ENCODE measurements at places on chromosomes 4 and X.
A peak's percentile ranks its signal among the peaks of the same experiment; 100 is the strongest.

GRCh38 chrX:119105826-119106225 is 21.8 kb downstream of the KIAA1210 start:
- no peak for DNase-seq

- DNase-seq = no peak
Measured at GRCh38 chr4:147343692-147344091, 137.2 kb upstream of the EDNRA start.

GRCh38 chr4:165016971-165017370 is 14.8 kb upstream of the TRIM60 start:
- DNase-seq = no peak

DNA sequence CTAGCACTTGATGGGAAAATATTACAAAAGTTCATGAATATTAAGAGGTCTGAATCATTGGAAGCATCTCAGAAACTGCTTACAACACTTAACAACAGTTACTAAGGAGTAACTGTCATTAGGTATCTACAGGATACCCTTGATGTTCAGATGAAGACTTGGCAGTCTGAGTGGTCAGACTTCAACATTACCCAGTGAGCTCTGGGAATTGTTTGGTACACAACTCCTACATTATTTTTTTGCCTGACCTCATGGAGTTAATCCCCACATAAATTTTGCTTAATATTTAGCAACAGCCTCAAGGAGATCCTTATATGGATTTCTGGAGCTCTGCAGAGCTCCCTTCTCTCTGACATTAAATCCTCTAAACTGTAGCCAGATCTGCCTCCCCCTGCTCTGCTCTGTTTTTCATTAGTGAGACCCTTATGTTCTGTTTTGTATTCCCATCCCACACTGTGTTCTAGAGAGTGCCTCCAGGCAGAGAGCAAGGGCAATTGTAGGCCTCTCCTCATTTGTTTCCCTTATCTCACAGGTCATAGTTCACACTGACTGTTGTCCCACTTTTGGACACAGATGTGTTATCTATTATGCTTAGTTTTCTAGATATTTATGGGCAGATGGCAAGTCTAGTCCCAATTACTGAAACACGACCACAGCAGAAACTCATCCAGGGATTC is 368.8 kb downstream of the GASK1B start:
- DNase-seq = no peak

- DNase-seq = no peak
Measured at GRCh38 chr4:95546221-95546620, 2.6 kb downstream of the UNC5C start.

GRCh38 chrX:112085149-112085548 is 2.6 kb upstream of the TRPC5 start:
- no peak for DNase-seq

- no peak for DNase-seq
Measured at GRCh38 chr4:14496408-14496807, 505.9 kb upstream of the CPEB2 start.

- DNase-seq = no peak
Measured at GRCh38 chrX:23939203-23939602, 31.4 kb downstream of the CXorf58 start.

DNA sequence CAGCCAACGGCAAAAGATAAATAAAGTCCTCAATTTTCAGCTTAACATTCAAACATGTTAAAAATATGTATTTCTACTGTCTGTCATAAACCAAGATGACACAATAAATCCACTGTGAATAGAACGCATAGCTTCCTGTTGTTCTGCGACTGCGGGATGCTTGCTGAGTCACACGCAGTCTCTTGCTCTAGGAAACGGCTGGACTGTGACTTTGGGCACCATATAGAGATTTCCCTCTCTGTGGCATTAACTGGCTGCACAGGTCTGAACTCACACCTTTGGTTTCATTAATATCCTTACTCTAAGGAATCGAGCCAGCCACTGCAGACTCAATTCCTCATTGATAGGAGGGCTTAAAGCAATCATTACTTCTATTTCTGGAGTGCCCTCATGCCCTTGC is 8.4 kb downstream of the BEND4 start:
- no peak for DNase-seq

DNA sequence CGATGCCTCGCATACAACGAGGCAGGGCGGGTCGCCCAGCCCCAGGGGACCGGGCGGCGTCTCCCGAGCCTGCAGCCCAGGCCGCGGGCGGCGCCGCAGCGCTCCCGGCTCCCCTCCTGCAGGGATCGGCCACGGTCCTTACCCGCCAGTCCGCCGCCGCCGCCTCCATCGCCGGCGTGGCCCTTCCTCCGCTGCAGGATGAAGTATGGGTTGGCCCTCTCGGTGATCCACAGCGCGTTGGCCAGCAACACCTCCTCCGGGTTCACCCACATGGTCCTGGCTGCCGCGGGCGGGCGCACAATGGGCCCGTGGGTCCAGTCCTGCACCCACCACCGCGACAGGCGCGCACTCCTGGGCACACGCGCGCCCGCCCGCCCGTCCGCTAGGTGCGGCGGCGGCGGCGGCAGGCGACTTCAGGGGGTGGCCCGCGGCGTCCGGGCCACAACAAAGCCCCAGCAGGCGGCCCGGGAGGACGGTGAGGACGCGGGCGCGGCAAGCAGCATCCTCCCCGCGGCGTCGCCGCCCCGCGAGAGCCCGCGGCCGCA is 339 bp downstream of the TBC1D9 start:
- DNase-seq = peak; percentile 29

GRCh38 chrX:16718824-16719333 is 533 bp upstream of the SYAP1 start:
- no peak for DNase-seq

GRCh38 chr4:95541094-95541493 is 7.7 kb downstream of the UNC5C start:
- DNase-seq = no peak

DNA sequence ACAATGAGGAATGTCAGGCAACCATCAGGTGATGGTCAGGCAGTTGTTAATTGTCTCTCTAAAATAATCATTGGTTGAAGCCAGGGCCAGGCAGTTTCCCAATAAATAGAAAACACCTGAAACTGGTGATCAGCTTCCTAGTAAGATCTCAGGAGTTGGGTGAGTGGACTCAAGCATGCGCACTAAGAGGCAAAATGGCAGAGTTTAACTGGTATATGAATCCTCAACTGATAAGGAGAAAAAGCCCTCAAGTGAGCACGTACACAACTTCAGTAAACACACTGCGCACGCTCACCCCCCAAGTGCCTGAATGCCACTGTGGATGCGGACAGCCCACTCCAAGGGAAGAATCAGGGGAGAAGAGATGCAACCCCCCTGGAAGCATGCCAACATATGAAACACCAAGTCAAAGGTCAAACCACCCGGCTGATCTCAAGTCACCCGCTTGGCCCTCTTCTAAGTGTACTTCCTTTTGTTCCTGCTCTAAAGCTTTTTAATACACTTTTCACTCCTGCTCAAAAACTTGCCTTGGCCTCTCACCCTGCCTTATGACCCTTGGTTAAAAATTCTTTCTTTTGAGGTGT is 39.9 kb downstream of the LNX1 start:
- DNase-seq = no peak

- DNase-seq = no peak
Measured at GRCh38 chrX:9955506-9955905, 11.7 kb upstream of the CLDN34 start.

DNA sequence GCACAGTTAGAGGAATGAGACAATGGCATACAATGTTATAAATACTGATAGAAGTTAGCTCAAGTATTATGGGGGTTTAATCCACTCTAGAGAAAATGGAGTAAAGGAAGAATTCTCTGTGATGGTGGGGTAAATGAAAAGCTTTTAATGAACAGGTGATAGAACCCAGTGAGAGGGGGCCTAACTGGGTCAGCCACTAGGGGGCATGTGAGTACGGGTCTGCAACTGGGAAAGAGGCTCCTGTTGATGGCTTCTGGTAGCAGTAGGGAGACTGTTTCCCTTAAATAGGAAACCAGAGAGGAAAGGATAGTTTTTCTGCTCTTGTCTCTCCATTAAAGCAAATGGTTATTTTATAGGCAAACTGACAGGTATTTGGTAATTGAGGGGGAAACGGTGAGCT is 132.8 kb upstream of the GPR101 start:
- peak; percentile 3 for DNase-seq

DNA sequence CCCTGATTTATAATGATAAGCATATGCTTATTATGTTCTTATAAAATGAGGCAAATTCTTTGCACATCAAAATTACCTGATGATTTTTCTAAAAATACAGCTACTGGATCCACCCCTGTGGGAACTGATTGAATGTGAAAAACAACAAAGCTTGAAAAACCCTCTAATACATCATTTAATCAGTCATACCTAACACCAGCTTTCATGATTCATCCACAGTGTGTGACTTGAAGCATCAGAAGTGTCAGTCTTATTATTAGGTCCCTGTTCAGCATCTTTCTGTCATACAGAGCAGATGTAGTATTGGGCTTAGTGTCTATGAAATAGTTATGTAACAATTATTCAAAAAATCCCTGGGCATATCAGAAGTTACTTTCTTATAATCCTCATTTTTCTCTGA is 671.3 kb upstream of the GALNT7 start:
- DNase-seq = no peak

- no peak for DNase-seq
Measured at GRCh38 chrX:35800474-35800873, 2.3 kb downstream of the MAGEB16 start.

DNA sequence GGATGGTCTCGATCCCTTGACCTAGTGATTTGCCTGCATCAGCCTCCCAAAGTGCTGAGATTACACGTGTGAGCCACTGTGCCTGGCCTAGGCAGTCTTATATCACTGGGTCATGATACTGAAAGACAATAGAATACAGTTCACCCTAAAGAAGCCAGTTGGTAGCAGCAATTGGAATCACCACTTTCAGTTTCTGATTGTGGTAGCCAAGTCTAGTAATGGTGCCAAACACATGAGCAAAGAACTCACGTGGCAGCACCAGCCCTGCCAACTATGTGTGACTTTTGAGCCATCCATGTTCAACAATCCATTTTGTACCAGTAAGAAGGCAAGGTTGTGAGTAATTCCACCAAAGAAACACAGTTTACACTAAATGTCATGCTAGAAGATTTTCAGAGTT is 548.4 kb downstream of the KLHL13 start:
- DNase-seq = no peak

- DNase-seq = no peak
Measured at GRCh38 chr4:76449362-76449767, 14.3 kb downstream of the SHROOM3 start.

DNA sequence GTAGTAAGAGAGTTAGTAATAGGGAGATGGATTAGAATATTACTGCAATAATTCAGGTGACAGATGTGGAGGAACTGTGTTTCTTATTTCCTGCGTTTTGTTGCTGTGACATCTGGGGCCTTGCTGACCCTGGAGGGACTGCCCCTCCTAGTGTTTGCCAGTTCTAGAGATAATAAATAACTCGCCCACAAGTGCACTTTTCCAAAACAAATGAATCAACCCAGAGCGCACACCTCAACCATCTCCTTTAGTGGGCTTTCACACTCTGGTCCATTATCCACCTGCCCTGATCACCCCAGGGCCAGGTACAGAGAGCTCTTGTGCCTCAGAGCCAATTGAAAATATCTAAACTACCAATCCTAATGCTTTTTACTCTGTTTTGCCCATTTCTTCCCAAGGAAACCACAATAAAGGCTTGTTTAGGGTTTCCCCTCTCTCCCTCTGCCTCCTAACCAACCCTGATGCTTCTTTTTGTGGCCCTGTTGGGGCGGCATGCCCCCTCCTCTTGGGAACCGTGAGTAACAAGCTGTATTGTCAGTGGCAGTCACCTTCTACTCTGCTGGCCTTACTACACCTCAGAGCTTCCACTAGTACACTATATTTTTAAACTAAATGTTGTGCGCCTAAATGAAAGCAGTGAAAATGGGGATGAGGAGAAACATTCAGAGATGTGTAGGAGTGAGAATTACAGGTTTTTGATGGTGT is 270.5 kb downstream of the TENM3 start:
- DNase-seq = no peak

DNA sequence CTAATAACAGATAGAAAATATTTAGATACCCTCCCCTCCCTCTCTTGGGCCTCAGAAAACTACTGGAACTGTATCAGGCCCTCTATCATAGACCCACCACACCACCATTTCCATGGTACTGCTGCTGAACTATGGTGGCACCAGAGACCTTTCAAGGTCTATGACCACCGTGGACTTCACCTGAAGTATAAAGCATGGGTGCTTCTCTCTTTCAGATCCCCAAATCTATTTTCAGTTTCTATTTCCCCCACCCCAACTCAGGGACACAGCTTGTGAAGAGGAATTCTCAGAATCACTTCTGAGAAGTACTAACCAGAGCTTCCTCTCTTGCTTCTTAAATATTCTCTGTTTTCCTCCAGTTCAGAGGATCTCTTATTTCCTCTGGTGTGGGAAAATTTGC is 840.8 kb upstream of the HTR2C start:
- DNase-seq = no peak

- no peak for DNase-seq
Measured at GRCh38 chrX:53383376-53384076, 38.9 kb downstream of the SMC1A start.

DNA sequence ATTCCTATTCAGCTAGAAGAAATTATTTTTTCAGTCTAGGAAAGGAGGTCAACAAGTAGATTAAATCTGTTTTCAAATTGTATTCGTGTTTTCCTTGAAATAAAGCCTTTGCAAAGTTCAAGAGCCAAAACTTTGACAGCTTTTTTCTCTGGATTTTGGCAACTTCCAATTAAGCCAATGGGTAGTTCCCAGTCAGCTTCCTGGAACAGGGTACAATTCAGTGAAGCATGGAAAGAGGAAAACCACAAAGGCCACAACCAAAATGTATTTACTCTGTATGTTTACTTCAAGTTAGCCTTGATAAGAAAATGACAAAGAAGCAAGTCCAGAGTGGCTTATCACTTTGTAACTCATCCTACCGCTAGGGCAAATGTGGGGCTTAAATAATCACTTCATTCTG is 188.6 kb downstream of the COMMD8 start:
- no peak for DNase-seq

- DNase-seq = no peak
Measured at GRCh38 chr4:7540206-7540605, 105.5 kb upstream of the PSAPL1 start.

GRCh38 chr4:6079965-6080364 is 61.7 kb upstream of the C4orf50 start:
- DNase-seq = no peak

DNA sequence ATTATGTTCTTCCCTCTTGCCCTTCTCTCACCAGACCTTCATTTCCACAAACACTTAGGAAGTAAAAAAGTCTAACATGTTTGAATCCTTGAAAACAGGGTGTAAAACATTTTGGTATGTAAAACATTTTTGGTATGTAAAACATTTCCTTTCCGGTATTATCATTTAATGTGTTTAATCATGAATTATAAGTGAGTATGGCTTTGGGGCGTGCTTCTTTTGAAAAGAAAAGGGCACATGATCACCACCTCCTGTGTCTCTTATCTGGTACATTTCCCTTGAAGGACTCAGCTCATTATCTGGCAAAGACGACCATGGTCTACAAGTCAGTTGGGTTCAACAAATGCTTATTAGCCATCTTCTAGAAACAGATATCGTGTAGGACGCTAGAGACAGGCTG is 283.6 kb downstream of the FRMPD4 start:
- DNase-seq = no peak

DNA sequence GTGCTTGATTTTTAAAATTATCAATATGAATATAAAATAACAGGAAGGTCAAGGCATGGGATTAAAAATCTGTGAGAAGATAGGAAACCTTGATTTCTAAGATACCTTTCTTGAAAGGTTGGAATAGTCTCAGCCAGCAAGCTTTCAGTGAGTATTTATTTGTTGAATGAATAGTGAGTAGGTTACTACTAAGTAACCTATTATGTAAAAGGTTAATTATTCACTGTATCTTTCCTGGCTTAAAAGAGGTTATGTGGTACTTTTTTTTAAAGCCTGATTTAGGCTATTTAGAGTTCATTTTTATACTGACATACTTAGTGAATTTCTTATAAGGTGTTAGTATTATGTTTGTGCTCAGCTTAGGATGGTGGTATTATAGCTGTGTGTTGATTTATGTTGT is 123.5 kb downstream of the PTPN13 start:
- DNase-seq = no peak
